IMR-90 (cell line): ENCODE measurements at places on chromosomes 1 and 21. TPM values are rescaled to one million over a fixed set of nuclear protein-coding genes. Genes with fewer than 3 reads are reported as not detected.

GRCh38 chr1:79827446-79827845, 820.9 kb upstream of the ADGRL4 start:
- DNase-seq, result no peak

POLR3C gene
- 69.4 and 94.1 TPM in 2 replicates for total RNA-seq

DNA sequence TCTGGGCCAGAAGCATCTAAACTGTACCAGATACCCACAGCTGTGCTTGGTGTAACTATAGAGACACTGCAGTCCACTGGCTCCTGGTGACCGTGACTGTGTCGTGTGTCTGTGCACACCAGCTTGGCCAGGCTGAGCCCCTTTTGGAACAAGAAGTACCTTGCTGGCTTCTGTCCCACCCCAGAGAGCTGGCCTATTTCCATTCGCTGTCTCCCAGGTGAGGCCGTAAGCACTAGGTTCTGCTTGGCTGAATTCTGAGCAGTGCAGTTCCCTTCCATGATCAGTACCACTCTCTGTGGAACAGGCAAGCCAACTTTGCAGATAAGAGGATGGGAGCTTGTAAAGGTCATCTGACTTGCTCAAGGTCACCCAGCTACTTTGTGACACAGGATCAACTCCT, 119.9 kb upstream of the DNAH14 start:
- no peak for DNase-seq

- no peak for DNase-seq
These were observed 57.0 kb upstream of the TNFSF18 start for GRCh38 chr1:173107696-173108095.

DNA sequence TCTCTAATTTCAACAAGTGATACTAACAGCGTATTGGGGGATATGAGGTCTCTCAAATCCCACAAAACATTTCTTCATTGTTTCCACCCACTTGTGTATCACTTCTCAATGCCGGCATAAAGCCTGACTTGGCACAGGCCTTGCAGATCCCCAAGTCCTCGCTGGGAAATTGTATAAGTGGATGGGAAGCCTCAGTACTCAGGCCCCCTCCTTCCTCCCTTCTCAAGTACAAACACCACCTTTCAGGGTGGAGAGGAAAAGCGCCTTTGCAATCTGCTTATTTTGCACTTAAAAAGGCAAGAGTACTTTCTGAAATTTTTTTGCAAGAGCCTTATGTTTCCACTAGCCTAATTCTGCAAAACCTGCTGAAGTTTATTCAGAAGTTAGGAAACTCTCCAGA, 25.8 kb upstream of the KLHDC8A start:
- no peak for DNase-seq

- peak; percentile 46 for DNase-seq
These were observed 1.1 kb upstream of the LCK start for GRCh38 chr1:32249831-32250525.

GRCh38 chr1:59638231-59638711, 176.5 kb upstream of the HOOK1 start:
- DNase-seq, result peak; percentile 80

TCHH gene
- total RNA-seq, result not detected in 2 replicates

DNA sequence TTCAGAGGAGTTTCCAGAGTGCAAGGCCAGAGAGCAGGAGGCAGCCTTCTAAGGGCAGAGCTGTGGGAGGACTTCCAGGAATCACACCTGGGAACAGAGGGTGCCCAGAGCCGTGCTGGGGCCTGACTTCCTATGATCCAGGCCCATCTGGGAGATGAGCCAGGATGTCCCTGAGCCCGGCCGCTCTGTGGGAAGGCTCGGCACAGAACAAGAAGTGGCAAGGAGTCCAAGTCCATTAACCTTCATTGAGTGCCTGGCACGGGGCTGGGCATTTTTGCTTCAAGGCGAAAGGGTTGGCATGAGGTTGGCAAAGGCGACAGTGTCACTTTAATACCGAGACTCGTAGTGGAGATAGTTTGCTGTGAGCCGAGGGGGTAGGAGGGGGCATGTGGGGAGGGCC, 18.2 kb downstream of the TMEM201 start:
- DNase-seq, result no peak

- DNase-seq, result no peak
These were observed 2.8 kb downstream of the DNAJC8 start for GRCh38 chr1:28229996-28230395.

DNA sequence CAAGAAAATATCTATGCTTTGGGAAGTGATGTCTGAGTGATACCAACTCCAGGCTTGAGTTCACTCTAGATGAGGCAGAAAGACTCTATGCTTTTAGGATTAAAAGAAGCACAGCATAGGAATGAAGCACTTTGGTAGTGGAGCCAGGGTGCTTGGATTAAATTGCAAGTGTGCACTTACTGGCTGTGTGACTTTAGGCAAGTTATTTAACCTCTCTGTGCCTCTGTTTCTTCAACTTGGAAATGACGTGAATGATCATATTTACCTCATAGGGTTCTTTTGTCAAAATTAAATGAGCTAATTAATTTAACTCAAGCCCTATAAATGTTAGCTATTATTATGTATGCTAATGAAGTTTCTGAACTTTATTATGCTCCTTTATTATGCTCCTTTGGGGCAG, 446.1 kb downstream of the TTLL7 start:
- DNase-seq, result no peak

DNA sequence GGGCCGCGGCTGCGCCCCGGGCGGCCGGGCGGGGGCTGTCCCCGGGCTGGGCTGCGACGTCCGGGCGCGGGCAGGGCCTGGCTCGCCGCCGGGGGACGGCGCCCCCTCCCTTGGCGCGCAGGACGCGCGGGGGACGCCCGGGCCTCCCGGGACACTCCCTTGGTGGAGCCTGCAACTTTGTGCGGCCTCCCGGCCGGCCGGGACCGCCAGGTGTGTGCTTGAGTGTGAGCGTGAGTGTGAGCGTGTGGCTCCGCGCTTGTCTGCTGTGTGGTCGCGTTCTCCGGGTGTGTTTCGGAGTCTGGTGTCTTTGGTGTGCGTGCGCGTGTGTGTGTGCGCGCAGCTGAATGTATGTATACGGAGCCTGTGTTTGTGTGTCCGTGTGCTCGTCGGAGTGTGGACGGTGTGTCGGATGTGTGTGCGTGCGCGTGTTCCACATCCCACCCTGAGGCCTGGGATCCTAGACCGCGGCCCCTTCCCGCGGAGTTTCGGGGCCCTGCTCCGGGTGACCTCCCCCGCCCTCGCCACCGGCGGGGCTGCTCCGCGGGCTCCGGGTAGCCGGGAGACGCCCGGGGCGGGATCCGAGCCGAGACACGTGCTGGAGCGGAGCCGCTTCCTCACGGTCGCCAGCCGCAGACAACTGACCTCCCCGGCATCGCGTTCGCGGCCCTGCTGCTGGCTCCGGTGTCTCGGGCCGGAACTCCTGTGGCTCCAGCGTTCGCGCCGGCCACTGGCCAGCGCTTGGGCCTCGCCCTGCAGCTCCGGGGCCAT, 1.7 kb downstream of the PTPRU start:
- no peak for DNase-seq

- peak; percentile 27 for DNase-seq
These were observed 95.1 kb upstream of the WLS start for GRCh38 chr1:68327414-68327813.
